ENCODE measurements at places on chromosomes 5 and 9.

DNA sequence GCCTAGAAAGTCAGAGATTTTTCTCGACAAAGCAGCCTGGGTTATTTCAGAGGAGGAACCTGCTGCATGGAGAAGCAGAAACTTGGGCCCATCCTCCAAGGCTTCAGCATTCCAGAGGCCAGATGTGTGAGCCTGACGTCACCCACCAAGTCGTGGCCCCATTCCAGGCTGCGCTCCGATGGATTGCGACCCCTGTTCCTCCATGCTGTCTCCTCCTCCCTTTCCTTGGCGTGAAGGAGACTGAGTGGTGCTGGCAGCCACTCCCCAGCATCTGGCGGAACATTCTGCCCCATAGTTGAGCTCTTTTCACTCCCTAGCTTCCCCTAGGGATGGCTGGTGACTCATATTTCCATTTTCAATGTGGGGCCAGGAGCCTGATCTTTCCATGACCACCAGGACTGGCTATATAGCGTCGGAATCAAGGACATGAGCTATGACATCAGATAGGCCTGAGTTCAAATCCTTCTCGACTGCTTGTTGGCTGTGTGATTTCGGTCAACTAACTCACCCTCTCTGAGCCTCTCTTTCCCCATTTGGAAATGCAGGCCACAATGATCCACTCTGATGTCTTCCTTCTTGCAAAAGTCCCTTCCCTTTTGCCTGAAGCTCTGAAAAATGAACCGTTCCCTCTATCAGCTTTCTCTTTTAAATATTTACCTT lies 24.5 kb upstream of the DUSP1 start:
- peak; percentile 96 for DNase-seq

GRCh38 chr5:157540707-157541446 lies 34.7 kb downstream of the ADAM19 start:
- DNase-seq = peak; percentile 58

DNA sequence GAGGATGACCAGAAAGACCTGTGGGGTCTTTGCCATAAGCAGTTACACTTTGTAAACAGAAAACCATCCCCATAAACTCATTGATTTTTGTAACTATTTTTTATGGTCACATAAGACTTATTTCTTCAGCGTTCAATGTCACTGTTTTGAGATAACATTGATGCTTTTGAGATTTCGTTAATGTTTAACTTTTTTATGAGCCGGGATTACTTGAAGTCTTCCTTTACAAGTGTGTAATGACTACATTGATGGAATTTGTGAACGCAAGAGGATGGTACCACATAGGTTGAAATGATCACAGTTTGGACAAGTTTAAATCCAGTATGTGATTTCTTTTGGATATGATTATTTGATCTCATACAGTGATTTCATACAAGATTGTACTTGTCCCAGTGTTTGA lies 1.8 kb downstream of the SLC12A2 start:
- DNase-seq = no peak

DNA sequence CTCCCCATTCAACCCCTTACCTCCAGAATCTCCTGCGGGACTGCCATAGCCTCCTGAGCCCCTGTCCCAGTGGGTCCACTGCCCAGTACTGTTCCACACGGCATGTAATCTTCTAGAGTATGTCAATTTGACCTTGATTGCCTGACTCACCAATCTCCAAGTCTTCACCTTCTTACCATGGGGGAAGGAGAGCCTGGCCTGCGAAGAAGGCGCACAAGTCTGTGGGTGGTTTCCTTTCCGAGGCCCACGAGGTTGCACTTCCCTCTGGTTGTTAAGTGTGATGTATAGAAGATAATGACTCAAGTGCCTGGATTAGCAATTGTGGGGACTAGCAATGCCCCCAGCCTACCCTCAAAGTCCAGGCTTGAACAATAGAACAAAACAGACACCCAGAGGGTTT lies 8.1 kb upstream of the TENT4A start:
- no peak for DNase-seq

DNA sequence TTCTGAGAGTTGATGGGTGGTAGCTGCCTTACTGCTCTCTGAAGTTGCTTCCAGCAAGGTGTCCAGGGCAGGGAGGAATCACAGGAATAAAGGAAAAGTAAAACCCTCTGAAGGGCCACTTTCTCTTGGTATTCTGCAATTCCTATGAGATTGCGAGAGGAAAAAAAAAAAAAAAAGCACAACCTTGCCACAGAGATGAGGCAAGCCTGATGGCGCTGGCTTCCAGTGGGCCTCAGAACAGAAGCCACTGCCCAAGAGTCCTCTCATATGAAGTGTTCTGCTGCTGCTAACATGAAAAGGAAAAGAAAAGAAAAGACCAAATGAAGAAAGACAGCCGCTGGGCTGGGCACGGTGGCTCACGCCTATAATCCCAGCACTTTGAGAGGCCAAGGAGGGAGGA lies 80.8 kb upstream of the IL17B start:
- DNase-seq = no peak

DNA sequence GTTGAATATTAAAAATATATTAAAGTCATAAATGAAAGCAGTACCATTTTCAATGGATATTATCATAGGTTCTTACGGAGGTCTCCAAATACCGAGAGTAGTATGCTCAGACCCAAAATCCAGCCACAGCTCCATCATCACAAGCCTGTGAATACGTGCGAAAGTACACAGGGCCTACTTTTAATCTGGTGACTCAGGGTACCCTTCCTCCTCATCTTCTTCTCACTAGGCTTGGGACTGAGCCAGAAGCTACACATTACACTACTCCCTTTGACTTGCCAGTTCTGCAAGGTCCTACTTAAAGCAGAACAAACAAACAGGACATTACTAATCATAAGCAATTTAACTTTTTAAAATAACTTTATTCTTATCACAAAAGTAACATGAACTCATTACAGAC lies 7.6 kb upstream of the RIC1 start:
- DNase-seq = no peak

GRCh38 chr9:117340422-117340821 lies 74.4 kb downstream of the ASTN2 start:
- no peak for DNase-seq

DNA sequence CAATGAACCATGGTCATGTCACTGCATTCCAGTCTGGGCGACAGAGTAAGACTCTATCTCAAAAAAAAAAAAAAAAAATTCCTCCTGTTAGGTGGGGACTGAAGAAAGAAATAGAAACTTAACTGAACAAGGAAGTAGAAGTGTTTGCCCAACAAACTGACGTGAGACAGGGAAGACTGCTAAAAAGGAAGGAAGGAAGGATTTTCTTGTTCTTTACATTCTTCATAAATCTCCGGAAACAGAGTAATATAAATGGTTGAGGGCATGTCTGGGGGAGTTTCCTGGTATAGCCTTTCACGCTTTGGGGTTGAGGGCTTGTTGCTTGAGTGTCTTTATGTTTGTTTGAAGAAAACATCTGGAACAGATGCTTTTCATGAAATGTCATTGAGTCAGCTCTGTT lies 3.1 kb downstream of the TOR1B start:
- no peak for DNase-seq

DNA sequence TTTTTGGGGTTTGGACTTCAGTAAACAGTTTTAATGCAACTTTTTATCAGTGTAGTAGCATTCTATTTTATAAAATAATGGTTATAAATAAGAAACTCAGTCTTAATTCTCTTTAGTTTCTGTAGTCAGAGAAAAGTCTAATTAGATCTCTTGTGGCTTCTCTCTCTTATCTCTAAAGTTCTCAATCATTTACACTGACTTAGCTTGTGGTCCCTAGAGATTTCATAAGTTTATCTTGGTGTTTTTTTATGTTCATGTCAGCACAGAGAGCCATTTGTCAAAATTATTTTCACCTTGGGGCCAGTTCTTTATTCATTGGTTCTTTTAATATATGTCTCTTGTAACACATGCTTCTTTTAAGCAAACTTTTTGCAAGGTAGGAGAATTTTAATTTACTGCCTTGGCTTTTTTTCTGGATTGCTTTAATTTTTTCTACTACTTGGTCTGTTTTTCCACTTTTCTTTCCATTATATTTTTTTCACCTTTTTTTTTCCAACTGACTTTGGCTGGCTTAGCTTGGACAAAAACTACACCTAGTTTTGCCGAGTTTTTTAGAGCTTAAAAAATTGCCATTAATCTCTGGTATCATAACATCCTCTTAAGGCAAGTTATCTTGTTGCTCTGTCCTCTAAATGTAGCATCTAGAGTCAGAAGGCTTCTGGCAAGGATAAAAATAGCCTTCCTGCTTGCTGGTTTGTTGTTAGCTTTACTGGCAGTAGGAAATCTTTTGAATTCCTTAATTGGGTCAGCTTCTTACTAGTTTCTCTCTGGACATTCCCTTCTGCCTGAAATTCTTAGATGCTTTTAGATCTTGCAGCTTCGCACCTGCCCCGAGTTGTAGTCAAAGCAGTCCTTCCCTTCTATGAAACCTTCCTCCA lies 35.3 kb downstream of the CPEB4 start:
- DNase-seq = no peak

DNA sequence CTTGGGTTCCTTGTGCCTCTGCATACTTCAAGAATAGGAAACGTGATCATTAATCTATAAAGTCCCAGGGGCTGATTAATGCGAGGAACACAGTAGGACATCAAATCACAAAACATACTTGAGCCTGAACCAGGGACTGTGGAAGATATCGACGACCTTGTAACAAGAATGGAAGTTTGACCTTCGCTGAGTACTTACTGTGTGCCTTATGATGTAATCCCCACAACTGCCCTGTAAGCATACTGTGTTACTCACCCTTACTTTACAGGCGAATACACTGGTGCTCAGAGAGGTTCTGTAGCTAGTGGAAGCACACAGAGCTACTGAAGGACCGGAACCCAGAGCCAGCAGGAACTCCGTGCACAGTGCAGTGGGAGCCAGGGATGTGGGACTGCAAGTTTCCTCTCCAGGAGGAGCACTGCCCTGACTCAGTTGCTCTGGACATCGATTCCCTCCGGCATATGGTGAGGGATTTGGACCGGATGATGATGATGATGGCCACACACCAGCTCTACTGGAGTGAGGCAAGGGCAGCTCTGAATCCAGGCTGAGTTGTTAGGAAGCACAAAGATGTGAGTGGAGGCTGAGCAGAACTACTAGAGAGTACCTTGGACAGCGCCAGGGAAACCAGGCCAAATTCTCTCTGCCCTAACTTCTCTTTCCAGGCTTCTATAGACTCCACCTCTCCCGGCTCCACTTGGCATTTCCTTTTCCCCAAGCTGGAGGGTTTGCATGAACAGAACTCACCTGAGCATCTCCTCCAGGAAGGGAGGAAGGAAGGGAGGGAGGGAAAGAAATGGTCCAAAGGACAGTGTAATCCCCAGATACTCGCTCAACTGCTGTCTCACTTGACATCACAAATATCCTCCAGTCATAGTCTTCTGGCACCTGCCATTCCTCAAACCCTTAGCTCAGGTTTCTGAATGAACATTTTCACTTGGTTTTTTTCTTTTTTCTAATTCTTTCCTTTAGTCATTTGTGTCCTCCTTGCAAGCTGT lies 1.5 kb upstream of the GABBR2 start:
- peak; percentile 40 for DNase-seq

- DNase-seq = no peak
These were observed 363.0 kb upstream of the PDE4D start for GRCh38 chr5:60256546-60256945.

DNA sequence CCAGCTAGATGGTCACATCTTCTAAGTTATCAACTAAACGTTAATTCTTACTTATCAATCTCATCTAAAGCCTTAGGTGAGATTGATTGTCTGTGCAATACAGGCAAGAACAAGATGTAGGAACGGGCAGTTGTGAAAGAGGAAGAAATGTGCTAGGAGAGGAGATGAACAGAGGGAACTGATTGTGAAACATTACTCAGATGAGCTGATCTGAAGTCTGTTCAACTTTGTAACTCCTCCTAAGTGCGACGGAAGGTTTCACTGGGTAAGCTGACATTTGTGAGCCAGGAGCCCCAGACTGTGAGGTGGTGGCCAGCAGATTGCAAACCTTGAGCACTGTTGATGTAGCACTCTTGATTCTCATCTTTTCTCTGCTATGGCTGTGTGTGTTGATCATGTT lies 204.1 kb downstream of the CD180 start:
- DNase-seq = no peak

- DNase-seq = no peak
These were observed 20.8 kb downstream of the SARDH start for GRCh38 chr9:133717113-133718031.

- DNase-seq = peak; percentile 53
These were observed 939.7 kb downstream of the NR2F1-AS1 start for GRCh38 chr5:92641031-92641962.

DNA sequence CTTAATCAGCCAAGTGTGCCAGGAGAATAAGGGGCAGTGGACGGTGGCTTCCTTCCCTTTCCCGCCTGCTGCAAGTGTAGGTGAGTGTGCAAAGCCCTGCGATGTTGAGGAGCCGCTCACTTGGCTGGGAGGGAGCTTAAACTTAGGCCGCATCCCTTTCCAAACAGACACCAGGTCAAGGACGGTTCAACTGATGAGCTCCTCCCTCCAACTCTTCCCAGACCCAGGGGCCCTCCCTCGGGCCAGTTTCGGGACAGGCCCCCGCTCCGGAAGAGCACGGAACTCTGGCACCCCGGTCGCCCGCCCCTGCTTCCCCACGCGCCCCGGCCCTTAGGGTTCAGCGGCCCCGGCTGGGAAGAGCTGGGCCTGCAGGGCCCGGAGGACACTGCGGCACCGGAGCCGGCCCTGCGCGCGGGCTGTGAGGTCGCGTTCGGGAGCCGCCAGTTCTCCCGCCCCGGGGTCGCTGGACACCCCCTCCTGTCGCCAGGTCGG lies 481 bp downstream of the MRPL36 start:
- no peak for DNase-seq

DNA sequence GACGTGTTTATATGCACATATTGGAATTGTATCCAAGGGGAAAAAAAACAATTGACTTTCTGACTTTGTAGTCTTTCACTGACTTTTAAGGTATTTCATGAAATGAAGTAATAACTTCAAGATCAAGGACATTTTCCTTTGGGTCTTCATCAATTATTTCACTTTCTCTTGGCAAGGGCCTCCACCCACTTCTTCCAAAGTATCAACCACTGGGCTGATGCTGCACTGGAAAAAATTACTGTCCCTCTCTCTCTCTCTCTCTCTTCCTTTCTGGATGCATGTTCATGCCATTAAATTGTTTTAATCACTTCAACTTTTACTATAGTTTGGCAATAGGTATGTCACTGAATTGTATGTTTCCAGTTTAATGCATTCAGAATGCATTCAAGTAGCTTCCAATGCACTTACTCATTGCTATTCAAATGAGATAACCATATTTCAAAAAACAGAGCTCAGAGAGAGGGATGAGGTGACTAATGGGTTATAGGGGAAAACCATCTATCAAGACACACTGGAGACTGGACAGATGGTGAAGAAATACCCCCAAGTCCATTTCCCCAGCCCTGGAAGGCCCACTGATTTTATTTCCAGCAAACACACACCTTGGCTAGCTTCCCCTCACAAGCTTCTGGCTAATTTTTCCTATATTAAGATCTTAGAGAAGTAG lies 585.3 kb downstream of the EBF1 start:
- peak; percentile 47 for DNase-seq

DNA sequence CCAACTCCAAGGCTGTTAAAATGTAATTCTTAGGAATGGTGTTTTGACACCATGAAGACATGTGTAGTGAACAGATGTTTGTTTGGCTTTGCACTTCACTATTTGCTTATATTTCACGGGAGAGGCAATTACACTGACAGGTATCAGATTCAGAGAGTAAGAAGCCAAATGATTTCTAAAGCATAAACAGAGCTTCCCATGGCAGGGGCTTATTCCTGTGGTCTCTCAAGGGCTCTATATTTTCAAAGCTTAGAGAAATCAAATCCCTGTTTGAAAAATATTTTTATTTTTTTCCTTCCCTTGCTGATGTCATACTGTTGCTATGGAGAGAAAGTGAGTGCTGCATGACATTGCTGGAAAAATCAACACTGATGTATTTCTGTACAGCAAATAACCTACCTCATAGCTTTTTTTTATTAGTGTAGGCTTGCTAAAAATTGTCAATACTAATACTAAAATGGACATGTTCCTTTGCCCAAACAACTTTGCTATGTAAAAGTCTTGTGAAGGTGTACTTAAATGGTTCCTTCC lies 161.4 kb downstream of the GIN1 start:
- DNase-seq = peak; percentile 18

Data from GM04504 (cell line).